ENCODE measurements at places on chromosomes 1 and 21. TPM values are rescaled to one million over a fixed set of nuclear protein-coding genes. Genes with fewer than 3 reads are reported as not detected.

Gene SV2A
- total RNA-seq = 5.9 TPM

Gene NECTIN4
- 3.0 TPM for total RNA-seq

Gene DMRTA2
- not detected for total RNA-seq

Gene GJB5
- not detected for total RNA-seq

Gene LIN28A
- not detected for total RNA-seq

Gene HSD3B1
- total RNA-seq = 0.07 TPM

Gene MR1
- total RNA-seq = 0.87 TPM

DNA sequence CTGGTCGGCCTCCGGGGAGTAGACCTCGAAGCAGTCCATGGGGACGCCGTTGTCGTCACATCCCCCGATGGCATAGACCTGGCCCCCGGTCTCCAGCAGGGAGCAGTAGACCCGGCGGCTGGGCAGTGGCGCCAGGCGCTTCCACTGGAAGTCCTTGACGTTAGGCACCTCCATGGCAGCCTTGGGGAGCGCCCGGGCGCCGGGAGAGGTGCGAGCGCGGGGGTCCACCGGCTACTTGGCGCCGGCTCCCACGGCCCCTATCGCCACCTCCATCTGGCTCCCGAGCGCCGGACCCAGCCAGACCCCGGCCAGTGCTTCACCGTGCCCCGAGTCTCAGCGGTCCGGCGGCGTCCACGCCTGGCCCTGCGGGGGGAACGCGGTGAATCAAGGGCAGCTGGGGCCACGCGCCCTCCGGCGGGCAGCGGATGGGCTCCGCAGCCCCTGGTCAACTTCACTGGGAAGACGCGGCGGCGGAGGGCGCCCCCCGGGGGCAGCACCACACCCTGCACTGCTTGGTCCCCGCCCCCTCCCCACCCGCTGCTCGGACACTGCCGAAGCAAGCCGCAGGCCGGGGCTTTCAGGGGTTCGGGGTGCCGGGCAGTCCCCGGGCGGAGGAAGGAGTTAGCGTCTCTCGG, 13.2 kb downstream of the KLHDC8A start:
- no peak for DNase-seq

- no peak for DNase-seq
Observed at GRCh38 chr1:31476891-31477846, 64.2 kb downstream of the SERINC2 start.

GRCh38 chr21:35226968-35227744, 178.1 kb upstream of the RUNX1 start:
- DNase-seq = no peak

DNA sequence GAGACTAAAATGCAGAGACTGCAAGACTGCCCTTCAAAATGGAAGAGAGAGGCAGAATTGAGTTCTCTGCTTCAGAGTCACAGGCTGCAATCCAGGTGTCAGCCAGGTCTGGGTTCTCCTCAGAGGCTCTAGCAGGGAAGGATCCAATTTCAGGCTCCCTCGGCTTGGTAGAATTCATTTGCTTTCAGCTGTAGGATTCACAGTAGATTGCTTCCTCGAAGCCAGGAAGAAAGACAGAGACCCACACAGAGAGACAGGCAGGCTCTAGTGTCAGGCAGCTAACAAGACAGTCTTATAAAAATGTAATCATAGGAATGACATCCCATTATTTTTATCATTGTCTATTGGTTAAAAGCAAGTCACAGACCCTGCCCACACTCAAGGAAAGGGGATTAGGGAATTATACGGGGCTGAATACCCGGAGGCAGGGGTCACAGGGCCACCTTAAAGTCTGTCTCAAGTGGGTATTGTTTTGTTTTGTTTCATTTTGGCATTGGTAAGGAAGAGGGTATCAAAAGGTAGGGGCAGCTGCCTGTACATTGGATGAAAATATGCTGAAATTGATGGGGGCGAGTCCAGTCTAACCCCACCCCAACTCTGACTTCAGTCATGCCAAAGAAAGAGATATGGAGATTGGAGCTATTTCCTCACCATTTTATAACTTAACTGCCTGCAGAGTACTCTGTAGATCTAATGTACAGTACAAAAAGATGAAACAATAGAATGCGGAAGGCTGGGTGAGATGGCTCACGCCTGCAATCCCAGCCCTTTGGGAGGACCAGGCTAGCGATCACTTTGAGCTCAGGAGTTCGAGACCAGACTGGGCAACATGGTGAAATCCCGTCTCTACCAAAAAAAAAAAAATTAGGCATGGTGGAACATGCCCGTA, 9.5 kb upstream of the TBCE start:
- DNase-seq = no peak

GRCh38 chr1:98906809-98907208, 97.9 kb downstream of the PLPPR5 start:
- no peak for DNase-seq

DNA sequence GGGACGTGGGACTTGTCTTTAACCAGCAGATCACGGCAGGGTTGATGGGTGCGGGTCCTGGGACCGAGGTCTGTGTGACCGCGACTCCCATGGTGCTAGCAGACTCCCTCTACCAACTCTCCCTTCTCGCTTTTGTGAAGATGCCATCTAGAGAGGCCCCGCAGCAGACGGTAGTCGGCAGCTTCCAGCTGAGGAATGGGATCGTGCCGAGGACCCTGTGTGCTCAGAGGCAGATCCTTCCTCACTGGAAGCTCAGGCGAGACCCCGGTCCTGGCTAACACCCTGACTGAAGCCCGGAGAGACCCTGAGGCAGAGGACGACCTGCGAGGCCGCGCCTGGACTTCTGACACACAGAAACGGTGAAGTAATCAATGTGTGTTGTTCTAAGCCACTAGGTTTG, 12.5 kb upstream of the SPATC1L start:
- DNase-seq = no peak
